ENCODE measurements at places on chromosomes 13 and 19.

DNA sequence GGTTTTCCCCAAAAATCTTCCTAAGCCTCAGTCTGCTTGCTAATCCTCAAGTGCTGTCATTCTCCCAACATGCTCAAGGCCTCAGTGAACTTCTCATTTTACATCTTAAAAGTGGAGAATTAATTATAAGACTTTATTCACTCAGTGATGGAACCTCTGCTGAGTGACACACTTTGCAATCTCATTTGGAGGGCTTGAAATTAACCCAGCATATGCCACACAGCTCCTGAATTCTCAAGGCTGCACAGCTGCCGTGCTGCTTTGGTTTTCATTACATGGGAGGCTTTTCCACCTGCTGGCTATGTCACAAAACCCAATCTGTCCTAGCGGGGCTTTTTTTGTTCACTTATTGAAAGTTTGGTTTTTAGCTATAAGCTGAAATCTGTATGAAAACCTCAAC is 28.3 kb upstream of the SERPINE3 start:
- no peak for DNase-seq

- DNase-seq = no peak
These were observed 999.4 kb downstream of the UQCRFS1 start for GRCh38 chr19:28213470-28214082.

- no peak for DNase-seq
These were observed at the start of gene MUC16 for GRCh38 chr19:9009935-9010651. Gene MUC16 (minus strand): TSS chr19:9010409.

- DNase-seq = no peak
These were observed 83.7 kb upstream of the MCF2L start for GRCh38 chr13:112885242-112885781.

DNA sequence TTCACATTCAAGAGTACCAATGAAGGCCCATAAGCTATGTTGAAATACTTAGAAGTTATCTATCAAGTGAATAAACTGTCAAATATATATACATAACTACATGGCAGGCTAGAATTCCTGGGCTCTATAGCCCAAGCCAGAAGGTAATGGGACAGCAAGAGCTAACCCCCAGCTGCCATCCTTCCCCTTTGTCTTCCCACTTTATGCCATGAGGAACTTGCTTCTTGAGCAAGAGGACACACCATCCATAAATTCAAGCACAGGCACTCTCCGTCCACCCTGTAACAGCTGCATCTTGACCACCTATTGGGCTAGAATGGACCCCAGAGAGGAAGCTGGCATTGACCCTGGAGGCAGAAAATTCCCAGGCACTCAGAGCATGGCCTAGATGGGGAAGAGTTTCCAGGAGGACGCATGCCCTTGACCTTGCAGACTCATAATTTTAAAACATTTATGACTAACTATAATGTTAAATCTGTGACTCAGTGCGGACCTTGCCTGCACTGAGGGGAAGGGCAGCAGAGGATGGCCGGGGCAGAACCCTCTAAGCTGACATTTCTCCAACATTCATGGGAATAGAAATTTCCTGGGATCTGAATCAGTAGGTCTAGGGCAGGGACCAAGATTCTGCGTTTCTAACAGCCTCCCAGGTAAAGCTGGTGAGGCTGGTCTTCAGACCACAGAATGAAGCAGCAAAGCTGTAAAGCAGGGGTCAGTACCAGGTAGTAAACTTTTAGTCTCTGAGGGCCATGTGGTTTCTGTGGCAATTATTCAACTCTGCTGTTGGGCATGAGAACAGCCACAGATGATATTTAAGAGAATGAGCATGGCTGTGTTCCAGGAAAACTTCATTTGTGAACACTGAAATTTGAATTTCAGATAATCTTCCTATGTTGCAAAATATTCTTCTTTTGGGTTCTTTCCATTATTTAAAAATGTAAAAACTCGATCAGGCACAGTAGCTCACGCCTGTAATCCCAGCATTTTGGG is 71.4 kb upstream of the CLDN10 start:
- no peak for DNase-seq

DNA sequence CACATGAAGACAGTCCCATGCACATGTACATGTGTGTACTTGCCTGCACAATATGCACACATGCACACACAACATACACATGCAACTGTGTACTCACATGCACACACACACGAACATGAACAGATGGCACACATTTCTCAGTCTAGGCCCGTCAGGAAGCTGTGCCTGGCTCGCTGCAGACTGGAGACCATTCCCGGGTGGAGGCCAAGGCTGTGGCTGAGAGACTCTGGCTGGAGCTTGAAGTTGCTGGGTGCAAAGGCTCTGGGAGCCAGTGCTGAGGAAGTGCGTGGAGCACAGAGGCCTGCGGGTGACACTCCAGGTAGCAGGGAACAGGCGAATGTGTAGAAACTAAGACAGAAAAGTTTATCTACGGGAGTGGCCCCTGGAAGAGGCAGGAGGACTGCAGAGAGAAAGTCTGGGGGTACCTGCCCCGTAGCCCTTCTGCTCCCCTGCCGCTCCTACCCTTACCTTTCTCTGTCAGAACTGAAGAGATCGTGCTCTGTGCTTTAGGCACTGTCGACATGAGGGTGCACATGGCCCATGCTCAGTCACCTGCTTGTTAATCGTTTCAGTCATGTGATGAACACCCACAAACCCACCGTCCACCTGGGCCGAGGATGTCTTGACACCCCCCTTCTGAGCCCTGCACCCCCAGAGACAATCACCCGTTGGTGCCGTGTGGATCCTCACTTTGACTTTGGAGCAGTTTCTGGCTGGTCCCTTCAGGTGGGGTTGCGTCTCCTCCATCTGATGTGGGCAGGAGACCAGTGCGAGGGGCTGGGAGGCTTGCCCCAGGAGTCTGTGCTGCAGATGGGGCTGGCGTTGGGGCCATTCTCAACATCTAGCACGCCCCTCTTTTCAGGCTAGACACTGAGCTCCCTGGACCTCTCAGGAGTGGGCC is 69.4 kb downstream of the TEX29 start:
- no peak for DNase-seq

DNA sequence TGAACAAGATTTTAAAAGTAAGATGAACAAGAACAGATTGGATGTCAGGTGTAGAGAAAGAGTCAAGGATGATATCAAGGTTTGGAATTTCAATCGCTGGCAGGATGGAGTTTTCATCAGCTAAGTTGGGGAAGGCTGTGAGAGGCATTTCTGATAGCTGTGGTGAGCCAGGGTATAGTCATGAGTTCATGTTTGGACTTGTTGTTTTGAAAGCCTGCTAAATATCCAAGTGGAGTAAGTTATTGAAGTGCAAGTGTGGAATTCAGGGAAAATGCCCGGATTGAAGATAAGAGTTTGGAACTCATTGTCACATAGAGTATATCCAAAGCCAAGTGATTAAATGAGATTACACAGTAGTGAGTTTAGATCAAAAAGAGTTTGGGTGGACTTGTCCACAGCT is 11.0 kb upstream of the EPSTI1 start:
- no peak for DNase-seq

GRCh38 chr13:76892488-76892887 is 6.3 kb upstream of the KCTD12 start:
- no peak for DNase-seq

DNA sequence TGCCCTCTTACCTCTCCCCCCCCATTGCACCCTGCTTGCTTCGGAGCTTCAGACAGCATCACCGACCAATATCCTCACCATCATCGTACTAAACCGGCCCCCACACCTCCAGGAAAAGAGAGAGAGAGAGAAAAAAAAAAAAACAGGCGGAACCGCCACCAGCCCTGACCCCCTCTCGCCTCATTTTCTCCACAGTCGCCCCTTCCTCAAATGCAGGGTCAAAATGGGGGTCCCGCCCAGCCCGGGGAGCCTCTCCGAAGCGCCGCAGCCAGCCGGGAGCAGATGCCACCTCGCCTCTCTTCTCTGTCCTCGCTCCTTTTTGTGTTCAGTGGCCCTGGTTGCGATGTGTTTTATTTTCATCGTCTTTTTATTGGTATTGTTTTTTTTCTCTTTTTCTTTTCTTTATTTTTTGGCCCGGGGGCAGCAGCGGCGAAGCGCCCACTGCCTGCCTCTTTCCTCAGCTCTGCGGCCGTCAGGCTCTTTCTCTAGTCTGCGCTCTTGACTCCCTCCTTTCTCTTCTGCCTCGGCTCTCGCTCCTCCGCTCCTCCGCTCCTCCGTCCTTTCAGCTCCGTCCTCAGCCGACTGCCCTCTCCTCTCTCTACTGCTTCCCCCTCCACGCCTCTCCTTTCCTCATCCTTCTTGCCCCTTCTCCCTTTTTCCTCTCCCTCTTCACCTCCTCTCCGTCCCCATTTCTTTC is 41.4 kb downstream of the DEDD2 start:
- DNase-seq = no peak

- no peak for DNase-seq
These were observed at the start of gene UNC13A for GRCh38 chr19:17687857-17688784. Gene UNC13A (minus strand): TSS chr19:17688354. CDS start chr19:17688199, 155 bp downstream.

DNA sequence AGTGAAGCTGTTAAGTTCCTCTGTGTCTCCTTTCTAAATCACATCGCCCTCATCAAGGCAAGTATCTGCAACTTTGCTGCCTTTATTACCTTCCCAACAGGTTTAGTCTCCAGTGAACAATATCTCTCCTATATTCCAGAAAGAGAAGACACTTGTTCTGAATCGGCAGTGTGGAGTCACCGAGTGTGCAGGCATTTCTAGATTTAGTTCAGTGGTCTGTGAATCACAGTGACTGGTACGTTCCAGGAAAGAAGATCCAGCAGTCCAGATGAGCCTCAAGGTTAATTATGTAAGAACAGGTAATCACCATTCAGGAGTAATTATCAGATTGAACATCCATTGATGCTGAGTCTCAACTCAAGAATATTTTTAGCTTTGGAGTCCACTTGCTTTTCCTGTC is 497.0 kb downstream of the FOXO1 start:
- DNase-seq = no peak

GRCh38 chr13:51687947-51688714 is 103.9 kb downstream of the WDFY2 start:
- no peak for DNase-seq

DNA sequence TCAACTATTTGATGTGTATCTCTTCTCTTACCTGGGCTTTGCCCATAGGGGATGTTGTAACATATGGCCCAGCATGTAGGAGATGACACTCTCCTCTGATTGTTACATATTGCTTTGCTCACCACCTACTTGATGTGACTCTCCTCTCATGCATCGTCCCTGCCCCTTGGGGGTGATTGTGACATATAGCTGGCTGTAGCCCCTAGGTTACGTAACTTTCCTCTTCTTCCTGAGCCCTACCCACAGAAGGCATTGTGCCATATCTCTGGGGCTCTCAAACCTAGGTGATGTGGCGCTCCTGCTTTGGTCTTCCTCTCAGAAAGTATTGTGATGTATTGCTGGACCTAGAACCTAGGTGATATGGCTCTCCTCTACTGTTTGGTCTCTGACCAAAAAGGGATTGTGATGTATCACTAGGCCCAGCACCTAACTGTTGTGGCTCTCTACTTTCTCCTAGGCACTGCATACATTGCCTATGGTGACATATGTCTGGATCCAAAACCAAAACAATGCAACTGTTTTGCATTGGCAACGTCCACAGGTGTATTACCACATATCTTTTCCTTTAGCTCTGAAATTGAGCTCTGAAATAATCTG is 71.9 kb upstream of the ZNF724 start:
- no peak for DNase-seq

GRCh38 chr13:112952759-112953551 is 16.1 kb upstream of the MCF2L start:
- no peak for DNase-seq

DNA sequence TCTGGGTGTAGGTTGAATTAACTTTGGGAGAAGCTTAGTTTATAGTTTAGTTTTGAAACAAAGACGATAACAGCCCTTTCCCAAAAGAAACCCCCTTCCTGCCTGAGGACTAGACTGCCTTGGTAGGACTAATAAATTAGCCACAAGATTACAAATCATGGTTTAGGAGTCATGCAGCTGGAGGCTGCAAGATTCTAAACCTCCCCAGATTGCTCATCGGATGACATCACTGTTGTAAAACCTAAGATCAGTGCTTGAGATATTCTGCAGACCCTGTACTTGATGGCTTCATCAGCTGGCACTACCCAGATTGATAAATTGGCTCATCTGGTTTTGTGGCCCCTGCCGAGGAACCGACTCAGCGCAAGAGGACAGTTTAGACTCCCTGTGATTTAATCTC is 35.9 kb upstream of the MPHOSPH8 start:
- no peak for DNase-seq

GRCh38 chr19:16062789-16063188 is 13.5 kb upstream of the TPM4 start:
- peak; percentile 51 for DNase-seq

DNA sequence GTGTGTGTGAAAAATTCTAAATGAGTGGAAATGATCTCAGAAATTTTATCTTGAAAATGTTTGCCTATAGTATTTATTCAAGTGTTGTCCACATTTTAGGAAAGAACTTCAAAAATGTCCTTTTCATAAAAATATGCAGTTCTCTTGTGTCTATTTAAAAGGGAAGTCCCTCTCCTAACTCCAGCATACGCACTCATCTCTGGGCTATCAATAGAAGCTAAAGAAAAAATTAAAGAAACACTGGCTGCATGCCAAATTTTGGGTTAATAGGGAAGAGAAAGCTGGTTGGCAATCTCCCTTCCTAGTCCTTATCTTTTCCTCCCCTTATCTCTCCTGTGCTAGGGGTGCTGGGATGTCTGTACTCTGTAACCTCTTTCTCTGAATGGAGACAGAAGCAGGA is 313.3 kb downstream of the ENOX1 start:
- no peak for DNase-seq

GRCh38 chr13:44649104-44649428 is 72.9 kb upstream of the TSC22D1 start:
- DNase-seq = no peak

DNA sequence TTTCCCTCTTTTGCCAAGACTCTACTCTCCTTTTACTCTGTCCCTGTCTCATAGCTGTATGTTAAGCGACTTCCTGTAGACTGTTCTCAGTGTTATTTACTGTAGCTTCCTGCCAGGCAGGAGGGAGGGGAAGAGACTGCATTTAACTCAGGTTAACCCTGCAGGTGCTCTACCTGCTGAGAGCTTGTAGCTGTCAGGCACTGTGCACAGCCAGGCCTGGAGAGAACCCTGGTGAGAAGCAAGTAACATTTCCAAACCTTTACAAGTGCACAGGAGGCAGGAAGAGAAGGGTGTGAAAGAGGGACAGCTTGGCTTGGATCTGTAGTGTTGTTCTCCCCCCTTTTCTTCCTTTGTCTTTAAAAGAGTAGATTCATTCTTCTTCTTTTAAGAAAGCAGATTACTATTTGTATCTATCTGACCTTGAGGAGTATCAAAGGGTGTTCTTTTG is 167.1 kb downstream of the LMO7 start:
- DNase-seq = no peak

DNA sequence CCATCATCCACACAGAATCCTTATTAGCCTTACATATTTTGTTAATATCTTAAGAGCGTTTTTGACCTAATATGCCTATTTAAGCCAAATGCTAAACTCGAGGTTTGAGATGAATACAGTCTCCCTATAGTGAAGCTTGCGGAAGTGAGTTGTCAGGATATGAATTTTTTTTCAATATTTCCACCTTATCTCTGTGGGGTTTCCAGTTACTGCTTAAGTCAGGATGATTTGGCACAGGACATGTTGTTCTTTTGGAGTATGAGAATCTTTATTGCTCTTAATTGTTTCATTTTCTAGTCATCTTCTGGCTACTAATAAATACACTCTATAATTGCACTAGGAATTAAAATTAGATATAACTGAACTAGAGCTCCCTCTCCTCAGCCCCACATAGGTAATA is 44.2 kb upstream of the GPC6 start:
- no peak for DNase-seq

GRCh38 chr13:97535614-97536013 is 101.6 kb downstream of the RAP2A start:
- no peak for DNase-seq

- DNase-seq = no peak
These were observed 317.0 kb downstream of the ENOX1 start for GRCh38 chr13:43469791-43470190.
